ENCODE measurements at places on chromosomes 2 and 18.
A peak's percentile ranks its signal among the peaks of the same experiment; 100 is the strongest.

GRCh38 chr18:66632756-66633155 lies 28.9 kb upstream of the CDH19 start:
- no peak for DNase-seq

DNA sequence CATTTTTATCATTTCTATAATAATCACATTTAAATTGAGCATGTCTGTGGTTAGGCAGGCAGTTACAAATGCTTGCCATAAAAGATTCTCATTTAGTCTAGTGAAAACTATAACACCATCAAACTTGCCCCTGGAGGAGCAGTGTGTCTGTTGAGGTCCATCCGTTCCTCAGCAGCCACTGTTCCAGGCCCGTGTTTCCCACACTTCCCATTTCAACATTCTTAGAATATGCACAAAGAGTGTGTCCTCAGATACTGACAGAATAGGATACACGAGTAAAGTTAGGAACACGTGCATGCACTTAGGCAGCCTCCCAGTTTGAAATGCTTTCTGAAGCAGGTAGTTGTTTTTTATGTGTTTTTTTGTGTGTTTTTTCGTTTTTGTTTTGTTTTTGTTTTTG lies 39.9 kb downstream of the NCK2 start:
- no peak for DNase-seq

GRCh38 chr2:234823877-234824376 lies 127.9 kb upstream of the SH3BP4 start:
- DNase-seq: peak; percentile 16

DNA sequence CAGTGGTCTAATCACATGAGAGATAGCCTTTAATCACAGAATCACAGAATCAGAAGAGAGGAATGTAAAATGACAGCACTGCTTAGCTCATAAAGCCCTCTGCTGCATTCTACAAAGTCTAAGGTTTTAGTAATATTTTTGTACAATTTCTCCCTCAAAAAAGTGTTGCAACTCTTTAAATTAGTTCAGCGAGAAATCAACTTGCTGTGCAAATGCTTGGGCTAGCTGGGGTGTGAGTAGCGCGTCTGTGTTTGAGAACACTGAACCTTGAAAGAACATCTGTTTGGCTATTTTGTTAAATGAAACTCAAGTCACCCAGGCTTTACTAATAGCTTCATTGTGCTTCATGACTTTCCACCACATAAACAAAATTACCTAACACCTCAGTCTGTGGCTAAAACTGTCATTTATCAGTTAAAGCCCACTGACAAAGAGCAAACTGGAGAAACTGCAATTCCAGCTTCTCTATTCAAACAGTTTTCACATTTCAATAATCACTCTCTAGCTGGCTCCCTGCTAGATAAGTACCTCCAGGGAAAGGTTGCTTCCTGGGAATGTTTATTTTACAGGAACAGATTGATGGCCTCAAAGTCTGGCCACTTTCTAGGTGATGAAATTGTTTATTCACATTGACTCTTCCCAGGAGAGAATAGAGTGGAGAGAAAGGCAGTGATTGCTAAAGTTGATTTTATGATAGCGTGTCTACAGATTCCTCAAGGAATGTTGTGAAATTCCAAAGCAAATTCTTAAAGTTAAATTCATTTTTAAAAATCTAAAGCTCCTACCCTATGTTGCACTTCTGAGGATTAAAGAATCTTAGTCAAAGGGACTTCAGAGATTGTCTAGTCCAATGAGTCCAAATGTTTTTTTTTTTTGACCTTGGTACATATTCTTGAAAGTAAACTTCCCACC lies 36.0 kb upstream of the STAT1 start:
- DNase-seq: no peak

DNA sequence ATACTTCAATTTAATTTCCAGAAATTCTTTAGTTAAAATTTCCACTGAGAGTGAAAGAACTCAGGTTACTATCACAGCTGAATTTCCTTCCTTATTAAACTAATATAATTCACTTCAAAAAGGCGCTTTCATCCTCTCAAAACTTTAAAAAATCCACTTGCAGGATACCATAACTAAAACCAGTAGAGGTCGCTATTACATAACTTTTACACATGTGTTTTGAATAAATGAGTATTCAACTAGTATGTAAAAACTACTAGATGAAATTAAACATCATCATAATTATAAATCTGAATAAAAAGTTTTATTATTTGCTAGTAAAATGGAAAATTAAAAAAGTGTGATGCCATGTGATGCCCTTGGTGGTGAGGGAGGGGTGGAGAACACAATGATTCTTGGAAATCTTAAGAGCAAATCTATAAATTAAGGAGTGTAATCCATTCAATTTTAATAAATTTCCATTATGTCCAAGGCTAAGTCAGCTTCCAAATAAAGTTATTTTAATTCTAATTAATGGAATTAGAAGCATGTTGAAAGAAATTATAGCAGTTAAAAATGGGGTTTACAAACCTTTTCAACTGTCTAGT lies 61.4 kb downstream of the SOS1 start:
- no peak for DNase-seq

DNA sequence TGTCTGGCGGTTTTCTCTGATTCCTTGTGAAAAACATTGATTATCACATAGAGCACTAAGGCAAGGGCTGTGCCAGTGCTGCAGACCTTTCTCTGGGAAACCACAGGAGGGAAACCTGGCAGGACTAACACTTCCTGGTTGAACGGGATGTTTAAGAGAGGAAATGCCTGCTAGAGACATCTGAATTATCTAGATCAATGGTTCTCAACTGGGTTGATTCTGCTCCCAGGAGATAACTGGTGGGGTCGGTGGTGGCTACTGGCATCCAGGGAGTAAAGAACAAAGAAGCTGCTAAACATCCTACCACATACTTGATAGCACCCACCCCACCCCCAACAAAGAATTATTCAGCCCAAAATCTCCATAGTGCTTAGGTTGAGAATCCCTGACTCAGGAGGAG lies 37.5 kb downstream of the DDX18 start:
- DNase-seq: no peak

- DNase-seq: no peak
Measured at GRCh38 chr18:38790303-38790702, 1224.7 kb upstream of the CELF4 start.

DNA sequence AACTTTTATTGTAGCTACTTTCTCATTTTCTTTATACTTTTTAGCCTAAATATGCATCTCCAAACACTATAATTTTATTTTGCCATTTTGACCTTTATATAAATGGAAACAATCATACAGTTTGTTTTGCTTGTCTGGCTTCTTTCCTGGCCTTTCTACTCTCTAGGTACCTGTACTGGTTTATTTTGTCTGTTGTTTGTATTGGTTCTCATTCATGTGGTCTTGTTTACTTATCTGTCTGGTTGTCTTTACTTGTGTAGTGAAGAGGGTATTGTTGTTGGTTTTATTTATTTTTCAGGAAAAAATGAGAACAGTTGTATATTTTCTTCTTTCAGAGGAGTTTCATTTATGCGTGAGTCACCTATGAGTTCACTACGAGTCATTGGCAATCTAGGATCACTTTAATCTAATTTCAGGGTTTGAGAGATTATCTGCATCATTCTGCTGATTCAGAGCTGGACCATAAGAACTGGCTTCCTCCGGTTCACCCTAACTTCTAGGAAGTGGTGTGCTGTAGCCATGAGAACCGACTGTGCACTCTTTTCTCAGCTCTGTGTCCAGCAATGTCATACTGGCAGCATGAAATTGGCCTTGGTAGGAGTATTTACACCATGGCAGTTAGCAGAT lies 33.1 kb upstream of the HDAC4 start:
- no peak for DNase-seq

DNA sequence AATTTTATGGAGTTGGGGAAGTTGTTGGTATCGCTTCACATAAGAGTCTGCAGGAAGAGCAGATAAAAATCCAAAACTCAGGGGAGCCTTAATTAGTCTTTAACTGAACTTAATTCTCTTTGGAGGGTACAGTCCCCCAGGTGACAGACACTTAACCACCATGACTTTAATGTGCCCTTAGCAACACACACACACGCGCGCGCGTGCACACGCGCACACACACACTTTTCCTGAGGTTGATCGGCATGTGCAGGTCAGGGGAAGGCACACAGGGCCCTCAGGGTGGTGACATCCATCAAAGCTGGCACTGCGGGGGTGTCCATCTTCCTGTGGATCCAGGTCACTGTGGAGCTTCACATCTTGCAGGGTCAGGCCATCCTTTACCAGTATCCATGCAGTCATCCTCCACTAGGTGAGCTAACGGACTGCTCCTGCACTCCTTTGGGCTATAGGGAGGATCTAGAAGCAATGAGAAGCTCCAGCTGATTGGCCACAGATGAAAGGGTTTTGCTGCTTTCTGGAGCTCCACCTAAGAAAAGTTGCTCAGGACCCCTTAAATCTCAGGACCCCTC lies 21.9 kb upstream of the NCK2 start:
- DNase-seq: no peak

DNA sequence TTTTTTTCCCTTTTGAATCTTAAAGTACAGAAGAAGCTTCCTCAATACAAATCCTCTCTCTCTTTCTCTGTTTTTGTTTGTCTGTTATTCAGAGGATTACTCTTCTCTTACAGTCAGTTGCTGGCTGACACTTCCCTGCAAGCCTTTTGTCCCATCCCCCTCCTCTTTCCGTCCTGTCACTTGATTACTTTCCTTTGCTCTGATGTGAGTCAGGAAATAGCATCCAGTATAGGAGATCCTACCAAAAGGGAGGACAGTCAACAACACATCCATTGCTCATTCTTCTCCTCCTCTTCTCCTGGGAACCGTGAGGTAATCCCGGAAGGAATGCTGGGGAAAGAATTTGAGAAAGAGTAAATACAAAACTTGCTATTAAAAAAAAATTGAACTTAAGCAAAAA lies 79.3 kb upstream of the SCN7A start:
- DNase-seq: no peak

GRCh38 chr18:21820033-21820810 lies 79.6 kb downstream of the MIB1 start:
- DNase-seq: no peak

GRCh38 chr18:47323158-47323557 lies 71.7 kb upstream of the SKOR2 start:
- no peak for DNase-seq

Measured in GOT3 (cell line).